ENCODE measurements at places on chromosomes 4 and X.

- DNase-seq: no peak
Measured at GRCh38 chr4:177680308-177680707, 238.1 kb upstream of the AGA start.

- no peak for DNase-seq
Measured at GRCh38 chrX:121103381-121103780, 56.0 kb downstream of the GLUD2 start.

DNA sequence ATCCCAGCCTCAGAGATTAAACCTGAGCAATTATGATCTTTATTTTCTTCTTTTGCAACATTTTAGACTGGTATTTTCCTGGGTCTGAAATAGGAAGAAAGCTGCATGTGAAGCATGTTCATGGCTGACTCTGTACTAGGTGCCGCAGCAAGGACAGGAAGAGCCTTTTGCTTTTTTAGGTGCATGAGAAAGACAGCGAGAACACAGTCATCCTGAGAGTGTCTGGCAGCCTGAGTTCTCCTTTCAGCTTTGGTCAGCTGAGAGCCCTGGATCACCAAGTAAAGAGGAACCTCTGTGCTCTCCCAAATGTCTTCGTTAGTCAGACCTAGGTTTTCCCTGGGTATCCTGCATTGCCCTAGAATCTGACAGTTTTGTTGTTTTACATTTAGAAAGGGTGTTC, 29.8 kb downstream of the FAM149A start:
- DNase-seq: no peak

DNA sequence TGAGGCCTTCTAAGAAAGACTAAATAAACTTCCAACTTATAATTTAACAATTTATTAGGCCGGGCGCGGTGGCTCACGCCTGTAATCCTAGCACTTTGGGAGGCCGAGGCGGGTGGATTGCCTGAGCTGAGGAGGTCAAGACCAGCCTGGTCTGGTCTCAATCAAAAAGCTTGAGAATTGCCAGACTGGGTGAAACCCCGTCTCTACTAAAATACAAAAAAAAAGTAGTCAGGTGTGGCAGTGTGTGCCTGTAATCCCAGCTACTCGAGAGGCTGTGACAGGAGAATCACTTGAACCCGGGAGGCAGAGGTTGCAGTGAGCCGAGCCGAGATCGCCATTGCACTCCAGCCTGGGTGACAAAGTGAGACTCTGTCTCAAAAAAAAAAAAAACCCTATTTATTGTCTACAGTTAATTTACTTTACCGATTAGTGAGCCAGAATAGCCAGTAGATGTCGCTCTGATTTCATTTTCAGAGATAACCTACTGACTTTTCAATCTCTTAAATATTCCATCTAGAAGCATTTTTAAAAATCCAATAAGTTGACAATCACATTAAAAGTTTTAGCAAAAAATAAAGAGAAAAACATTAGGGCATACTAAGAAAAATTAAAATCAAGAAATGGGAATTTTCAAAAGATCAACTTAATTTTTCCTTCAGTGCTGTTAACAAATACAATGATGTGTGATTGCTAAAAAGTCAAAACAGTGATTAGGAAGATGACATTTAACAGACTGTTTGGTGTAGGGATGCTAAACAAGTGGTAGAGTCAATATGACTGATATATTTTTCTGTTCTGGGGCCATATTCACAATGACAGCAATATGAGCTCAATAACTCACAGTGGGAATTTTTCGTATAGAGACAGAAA, 4.3 kb upstream of the SHROOM3 start:
- DNase-seq: peak; percentile 15

DNA sequence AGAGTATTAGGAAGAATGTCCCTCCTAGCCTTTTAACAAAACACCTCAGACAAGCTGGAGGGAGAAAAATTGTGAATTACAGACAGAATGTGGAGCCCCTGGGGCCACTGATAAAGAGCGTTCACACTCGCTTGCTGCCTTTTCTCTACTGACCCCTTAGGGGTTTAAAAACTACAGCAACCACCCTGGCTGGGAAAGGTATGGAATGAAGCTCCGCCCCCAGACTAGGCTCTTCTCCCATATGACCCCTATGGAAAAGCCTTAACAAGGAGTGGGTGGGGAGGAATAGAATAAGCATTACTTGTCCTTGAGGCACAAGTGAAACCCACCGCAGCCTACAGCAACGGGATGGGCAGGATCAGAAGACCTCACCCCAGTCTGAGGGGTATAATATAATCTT, 26.3 kb downstream of the ANKRD50 start:
- DNase-seq: no peak

GRCh38 chrX:131854581-131854980, 168.5 kb upstream of the STK26 start:
- DNase-seq: no peak

GRCh38 chr4:185394568-185395237, 1.0 kb downstream of the LRP2BP start:
- DNase-seq: no peak

DNA sequence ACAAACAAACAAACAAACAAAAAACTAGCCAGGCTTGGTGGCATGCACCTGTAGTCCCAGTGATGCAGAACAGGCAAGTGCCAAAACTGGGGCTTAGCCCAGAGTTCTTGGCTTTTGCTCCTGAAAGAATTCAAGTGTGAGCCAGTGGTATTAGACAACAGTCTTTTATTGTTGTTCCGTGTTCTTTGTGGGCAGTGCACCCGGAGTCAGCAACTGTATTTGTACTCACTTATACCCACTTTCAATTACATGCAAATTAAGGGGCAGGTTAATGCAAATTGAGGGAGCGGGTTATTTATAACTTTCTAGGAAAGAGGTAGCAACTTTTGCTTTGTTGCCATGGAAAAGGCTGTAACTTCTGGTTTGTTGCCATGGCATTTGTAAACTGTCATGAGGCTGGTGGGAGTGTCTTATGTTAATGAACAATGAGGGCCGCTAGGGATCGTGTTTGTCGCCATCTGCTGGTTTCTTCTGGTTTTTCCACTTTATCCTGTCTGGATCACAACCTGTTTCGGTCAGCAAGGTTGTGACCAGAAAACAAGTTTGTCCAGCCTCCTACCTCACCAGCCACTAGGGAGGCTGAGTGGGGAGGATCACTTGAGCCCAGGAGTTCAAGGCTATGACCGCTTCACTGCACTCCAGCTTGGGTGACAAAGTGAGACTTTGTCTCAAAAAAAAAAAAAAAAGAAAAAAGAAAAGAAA, 88.8 kb upstream of the ESX1 start:
- peak; percentile 2 for DNase-seq

GRCh38 chr4:3871181-3871852, 105.1 kb downstream of the ADRA2C start:
- DNase-seq: no peak

DNA sequence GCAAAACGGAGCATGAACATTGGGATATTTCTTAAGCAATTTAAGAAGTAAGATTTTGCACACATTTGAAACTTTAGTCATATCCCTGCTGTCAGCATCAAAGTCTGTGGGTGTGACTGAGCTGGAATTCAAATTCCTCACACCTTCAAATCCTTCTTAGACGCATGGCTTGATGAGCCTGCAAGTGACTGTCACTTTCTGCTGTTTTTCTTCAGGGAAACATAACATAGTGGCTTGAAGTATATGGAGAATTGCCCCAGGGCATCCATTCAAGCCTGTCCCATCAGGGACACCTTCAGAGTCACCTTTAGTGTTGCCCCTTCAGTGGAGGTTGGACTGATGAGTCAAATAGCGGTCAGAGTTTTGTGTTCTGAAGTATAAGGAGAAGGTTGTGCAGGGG, 17.4 kb downstream of the FHDC1 start:
- DNase-seq: no peak

DNA sequence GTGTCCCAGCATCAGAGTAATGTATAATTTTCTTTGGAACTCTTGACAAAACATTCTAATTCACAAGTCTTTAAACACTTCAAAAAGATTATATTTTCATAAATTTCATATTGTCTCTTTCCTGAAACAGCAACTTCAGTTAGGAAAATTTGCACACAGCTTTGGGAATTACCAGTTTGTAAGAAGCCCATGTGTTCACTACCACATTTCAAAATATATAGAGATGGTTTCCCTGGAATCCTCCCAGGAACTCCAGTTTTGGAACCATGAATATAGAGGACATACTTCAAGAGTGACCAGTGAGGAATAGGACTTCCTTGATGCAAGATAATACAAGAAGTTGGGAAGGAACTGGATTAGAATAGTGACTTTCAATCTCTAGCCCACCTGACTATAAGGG, 28.7 kb upstream of the HPGDS start:
- DNase-seq: no peak

DNA sequence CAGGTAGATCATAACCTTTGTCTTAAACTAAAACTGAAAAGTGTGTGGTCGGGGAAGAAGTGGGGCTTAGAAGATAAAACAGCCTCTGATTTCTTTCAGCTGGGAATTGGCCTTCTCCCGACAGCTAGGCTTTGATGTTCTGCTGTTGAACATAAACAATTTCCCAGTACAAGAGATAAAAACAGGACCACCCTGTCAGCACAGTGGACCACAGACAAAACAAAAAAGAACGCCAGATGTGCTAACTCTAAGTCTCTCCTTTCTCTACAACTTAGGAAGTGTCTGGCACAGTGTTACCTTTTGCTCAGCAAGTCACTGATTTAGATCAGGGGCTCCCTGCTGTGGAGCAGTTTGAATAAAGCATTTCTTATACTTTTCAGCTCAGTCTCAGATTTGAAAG, 87.5 kb upstream of the UXT start:
- DNase-seq: no peak

DNA sequence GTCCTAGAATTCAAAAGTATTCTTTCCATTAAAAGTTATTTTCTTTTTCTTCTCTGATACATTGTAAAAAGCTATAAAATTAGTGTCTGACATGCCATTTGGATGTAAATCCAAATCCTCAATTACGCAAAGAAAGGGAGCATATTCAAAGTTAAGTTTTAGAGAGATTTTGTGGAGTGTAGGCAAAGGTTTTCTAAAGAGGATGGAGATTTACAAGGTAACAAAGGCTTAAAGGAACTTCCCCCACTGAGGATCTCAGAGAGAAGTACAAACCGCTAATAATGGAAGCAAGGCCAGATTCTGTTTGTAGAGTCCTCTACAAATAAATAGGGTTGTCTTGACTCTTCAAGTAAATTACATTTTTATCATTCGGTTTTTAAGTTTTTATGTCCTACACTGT, 91.0 kb upstream of the MAPK10 start:
- no peak for DNase-seq

GRCh38 chrX:49191574-49192011, 5.4 kb upstream of the PRICKLE3 start:
- DNase-seq: no peak

DNA sequence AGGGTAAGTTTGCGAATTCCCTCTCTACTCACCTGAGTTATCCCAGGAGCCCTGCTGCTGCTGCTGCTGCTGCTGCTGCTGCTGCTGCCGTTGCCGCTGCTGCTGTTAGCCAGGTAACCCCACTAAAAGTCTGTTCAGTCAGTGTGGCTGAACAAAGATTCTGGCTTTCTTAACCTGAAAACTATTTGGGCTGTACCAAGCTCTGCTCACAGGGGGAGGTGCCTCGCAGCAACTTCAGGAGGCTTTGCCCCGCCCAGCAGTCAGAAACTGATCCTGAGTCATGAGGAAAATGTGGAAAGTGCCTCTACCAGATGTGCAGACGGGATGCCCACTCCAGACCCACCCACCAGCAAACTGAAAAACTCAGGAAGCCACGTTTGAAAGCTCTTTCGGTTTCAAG, at the start of gene CAPN6:
TSS of gene CAPN6 (minus strand) at position 145 of the 400 bp plus-strand sequence. CDS start 6,547 bp downstream, outside the sequence.
- no peak for DNase-seq

- DNase-seq: no peak
Measured at GRCh38 chrX:52034211-52034610, 34.8 kb downstream of the MAGED4B start.

DNA sequence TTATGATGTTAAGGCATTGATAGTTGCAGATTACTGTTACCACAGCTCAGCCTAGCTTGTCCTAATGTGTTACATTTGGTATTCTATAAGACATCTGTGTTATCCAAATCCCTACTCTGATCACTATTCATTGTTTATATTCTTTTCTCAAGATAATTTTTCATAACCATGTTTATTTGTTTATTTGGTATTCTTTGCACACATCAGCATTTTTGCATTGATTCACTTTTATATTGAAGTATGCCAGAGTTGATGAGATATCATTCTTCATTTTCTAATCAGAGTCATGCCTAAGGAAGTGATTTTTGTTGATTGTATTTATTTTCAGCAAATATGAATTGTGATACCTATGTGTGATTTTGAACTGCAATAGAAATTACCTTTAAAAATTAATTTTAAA, 61.2 kb upstream of the PDHA2 start:
- DNase-seq: no peak

GRCh38 chrX:105462186-105462585, 241.7 kb upstream of the TEX13A start:
- no peak for DNase-seq

DNA sequence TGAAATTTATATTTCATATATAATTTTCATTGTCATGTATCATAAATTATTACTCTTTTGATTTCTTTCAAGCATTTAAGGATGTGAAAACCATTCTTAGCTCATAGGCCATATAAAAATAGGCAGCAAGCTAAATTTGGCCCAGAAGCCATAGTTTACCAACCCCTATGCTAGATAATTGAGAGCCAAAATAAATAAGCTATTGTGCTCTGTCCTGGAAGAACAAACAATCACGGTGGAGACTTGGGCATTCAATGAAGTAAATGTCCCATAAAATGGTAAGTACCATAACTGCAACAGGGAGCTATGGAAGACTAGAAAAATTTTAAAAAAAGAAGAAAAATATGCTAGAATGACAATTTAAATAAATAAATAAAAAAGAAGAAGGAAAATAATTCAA, 60.9 kb upstream of the PACRGL start:
- DNase-seq: peak; percentile 63

GRCh38 chrX:87338510-87338909, 179.1 kb upstream of the KLHL4 start:
- no peak for DNase-seq

All from NCI-H187 (cell line).